NCI-H2081 (cell line): ENCODE measurements at places on chromosomes 11 and 22.

- DNase-seq, result no peak
These were observed 261.5 kb downstream of the LARGE1 start for GRCh38 chr22:33658775-33659174.

GRCh38 chr22:43338766-43339345, 4.3 kb downstream of the SCUBE1 start:
- DNase-seq, result no peak

- no peak for DNase-seq
These were observed 24.5 kb upstream of the SERPIND1 start for GRCh38 chr22:20749453-20749852.

DNA sequence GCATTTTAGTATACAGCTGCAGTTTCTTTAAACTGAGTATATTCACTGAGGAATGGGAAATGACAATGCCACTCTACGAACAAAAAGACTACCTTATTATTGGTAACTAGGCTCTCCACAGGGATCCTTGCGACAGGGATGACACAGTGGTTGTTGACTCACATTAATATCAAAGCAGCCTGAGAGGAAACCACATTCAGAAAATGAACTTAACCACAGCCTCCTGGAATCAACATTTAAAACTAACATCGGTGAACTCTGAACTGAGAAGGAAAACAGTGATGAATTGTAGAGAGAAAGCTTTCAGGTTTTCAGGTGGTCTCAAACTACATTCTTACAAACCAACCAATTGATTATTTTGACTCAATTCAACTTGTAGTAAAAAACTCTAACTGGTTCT, 90.3 kb upstream of the MTMR2 start:
- DNase-seq, result peak; percentile 20

GRCh38 chr22:43434275-43434927, 22.6 kb downstream of the MPPED1 start:
- no peak for DNase-seq

GRCh38 chr11:126484266-126484665, 128.8 kb downstream of the ST3GAL4 start:
- DNase-seq, result no peak

DNA sequence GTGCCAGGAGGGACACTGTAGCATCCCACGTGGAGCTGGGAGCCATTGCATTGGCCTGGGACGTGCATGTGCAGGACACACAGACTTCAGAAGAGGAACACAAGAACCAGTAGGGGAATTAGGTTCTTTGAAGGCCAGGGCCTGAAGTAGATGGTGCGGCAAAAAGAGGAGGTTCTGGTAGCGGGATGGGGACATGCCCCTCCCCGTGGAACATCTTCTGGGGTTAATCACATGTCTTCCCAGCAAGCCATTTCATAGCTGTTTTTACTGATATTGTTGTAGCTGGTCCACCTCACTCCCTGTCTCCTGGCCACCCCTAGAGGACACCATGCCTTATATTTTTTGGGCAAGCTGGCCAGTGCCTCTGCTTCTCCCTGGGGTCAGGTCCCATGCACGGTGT, 74.3 kb downstream of the SCN3B start:
- no peak for DNase-seq

GRCh38 chr11:87063982-87064381, 26.2 kb downstream of the TMEM135 start:
- DNase-seq, result no peak

- DNase-seq, result no peak
These were observed 24.1 kb downstream of the MS4A10 start for GRCh38 chr11:60809249-60809648.

DNA sequence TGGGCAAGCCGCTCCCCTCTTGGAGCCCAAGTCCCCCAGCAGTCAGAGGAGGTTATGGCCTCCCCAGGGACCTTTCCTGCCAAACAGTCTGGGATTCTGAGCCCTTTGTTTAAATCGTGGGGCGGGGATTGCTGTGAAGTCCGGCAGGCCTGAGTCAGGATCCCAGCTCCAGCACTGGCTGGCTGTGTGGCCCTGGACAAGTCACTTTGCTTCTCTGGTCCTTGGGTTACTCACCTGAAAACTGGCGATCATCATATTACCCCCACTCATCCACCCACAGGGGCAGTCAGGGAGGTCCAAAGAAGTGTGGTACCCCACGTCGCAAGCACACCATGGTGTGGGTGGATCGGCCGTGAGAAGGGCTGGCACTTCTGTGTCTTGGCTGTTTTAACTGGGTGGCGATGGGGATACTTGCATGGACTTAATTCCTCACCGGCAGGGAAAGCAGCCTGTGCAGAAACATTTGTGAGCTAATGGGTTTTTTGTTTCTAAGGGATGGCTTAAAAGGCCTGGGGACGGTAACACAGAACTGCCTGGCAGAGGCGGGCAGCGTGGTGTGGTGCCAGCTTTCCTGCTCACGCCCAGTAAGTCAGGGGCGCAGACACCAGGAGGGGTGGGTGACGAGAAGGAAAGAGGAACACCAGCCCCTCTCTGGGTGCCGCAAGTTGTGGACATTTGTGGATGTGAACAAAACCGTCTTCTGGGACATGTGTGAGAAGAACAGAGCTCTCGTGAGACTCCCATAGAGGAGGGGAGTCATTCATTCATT, 31.6 kb upstream of the PRR5 start:
- DNase-seq, result no peak

GRCh38 chr11:69170704-69171103, 15.0 kb downstream of the SMIM38 start:
- no peak for DNase-seq

GRCh38 chr11:77814848-77815247, 5.7 kb downstream of the RSF1 start:
- no peak for DNase-seq

DNA sequence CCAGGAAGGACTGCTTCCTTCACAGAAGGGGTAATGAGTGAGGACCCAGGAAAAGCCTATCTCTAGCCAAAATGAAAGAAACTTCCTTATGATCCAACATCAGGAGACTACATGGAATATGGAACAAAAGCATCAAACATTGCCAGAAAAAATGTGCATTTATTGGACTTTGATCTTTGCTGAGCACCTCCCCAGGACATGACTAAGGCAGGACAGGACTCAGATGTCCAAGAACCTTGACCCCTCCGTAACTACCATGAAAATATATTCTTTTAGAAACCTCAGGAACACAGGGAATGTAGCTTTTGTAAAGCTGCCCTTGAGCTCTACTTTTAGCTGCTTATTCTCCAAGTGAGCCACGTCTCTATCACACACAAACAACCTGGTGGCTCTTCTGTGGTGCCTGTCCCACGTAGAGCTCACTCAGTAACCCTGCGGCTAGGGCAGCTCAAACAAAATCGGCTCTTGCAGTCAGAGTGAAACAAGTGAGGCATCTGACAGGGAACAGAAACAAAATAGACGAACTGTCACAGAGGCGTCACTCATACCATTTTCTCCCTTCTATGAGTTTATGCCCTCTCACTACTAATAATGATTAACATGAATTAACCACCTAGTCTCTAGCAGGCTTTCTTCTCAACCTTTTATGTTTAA, 471.5 kb upstream of the API5 start:
- DNase-seq, result no peak

GRCh38 chr11:73996161-73996747, 12.6 kb downstream of the UCP3 start:
- no peak for DNase-seq

- DNase-seq, result no peak
These were observed 36.7 kb downstream of the TPST2 start for GRCh38 chr22:26553056-26553752.
